Left lung (tissue), 14 donors: ENCODE measurements at places on chromosomes 5 and 9.

GRCh38 chr9:74770508-74771261 is 117.0 kb downstream of the TRPM6 start:
- DNase-seq: no peak

DNA sequence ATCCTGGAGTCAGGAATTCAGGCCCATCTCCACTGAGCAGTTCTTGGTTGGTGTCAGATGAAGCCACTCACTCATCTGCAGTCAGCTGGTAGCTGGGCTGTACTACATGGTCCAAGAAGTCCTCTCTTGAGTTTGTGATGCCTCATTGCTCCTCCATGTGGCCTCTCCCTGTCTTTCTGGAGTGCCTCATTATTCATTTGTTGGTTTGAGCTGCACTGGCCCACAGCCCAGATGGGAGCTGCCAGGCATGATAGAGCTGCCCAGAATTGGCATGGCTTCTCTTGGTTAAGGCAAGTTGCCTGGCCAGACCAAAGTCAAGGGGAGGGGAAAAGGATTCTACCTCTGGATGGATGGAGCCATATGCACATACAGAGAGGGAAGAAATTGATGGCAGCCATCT is 8.0 kb downstream of the PTCD2 start:
- no peak for DNase-seq

- no peak for DNase-seq
Observed at GRCh38 chr9:136219276-136219675, 14.3 kb upstream of the LHX3 start.

- no peak for DNase-seq
Observed at GRCh38 chr9:72327631-72328030, 37.4 kb downstream of the ZFAND5 start.

GRCh38 chr5:178288401-178289368 is 56.1 kb upstream of the PHYKPL start:
- peak; percentile 58 for DNase-seq
